Activated CD8-positive, alpha-beta T cell treated with anti-CD3 and anti-CD28 coated beads for 36 hours (primary cell): ENCODE measurements at places on chromosomes 6 and 20.
A peak's percentile ranks its signal among the peaks of the same experiment; 100 is the strongest.

- DNase-seq: peak; percentile 88
Observed at GRCh38 chr20:34515484-34516246, 557 bp upstream of the DYNLRB1 start.

- no peak for DNase-seq
Observed at GRCh38 chr6:39685938-39686337, 39.3 kb downstream of the KIF6 start.

DNA sequence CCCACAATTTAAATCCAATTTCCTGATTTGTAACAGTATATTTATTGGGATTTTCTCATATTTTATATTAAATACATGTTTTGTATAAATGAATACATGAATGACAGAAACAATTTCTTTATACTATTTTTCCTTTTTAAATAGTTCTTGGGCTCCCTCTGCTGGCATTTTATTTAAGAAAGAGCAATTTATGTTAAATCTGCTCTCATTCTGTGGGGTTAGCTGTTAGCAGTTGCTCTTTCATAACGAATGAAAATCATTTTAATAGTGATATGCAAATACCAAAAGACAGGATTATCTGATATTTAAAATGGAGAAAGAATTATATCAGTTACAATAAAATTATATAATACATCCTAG lies 118.3 kb downstream of the RALGAPA2 start:
- DNase-seq: no peak

DNA sequence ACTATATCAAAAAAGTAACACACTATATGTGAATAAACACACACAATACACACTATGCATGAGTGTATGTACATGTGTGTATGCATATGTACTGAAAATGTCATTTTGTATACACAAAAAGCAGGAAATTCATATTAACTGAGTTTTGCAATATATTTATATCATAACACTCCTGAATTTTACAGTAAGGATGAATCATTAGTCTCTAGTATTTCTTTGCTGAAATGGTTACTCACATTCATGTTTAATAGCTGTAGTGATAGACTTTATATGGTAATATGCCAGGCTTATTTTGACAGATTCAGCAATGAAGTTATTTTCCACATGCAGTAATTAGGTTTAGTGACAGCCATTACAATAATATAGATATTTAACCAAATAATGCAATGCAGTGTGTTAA lies 1216.2 kb upstream of the CITED2 start:
- no peak for DNase-seq

DNA sequence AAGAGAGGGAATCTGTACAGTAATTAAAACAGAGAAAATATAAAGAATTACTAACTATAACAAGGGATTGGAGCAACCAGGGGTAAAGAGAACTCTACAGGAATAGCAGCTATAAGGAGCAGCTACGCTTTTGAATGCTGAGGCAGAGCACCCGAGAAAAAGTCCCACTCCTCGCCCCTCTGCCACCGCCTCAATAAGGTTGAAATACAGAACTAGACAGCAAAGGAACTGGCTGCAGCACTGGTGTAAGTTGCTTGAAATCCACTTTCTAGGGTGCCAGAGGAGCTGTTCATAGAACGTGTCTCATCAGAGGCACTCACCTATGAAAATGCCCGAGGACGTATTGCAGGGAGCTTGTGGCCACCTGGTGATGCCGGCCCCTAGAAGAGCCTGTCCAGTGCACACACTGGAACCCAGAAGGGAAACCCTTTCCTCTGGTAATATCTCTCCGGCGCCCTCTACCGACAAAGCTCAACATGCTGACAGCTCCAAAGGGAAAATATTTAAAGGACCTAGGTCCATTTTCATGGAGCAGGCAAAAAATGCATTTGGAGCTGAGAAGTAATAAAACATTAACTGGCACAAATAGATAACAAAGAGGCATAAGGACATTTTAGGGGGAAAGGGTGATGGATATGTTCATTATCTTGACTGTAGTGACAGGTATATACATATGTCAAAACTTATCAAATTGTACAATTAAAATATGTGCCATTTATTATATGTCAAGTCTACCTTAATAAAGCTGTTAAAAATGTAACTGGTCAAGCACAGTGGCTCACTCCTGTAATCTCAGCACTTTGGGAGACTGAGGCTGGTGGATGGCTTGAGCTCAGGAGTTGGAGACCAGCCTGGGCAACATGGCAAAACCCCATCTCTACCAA lies 137.4 kb upstream of the HDAC2 start:
- peak; percentile 57 for DNase-seq

DNA sequence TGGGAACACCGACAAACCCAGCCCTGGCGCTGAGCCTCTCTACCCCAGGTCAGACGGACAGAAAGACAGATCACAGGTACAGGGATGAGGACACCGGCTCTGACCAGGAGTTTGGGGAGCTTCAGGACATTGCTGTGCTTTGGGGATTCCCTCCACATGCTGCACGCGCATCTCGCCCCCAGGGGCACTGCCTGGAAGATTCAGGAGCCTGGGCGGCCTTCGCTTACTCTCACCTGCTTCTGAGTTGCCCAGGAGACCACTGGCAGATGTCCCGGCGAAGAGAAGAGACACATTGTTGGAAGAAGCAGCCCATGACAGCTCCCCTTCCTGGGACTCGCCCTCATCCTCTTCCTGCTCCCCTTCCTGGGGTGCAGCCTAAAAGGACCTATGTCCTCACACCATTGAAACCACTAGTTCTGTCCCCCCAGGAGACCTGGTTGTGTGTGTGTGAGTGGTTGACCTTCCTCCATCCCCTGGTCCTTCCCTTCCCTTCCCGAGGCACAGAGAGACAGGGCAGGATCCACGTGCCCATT lies 15.3 kb downstream of the VEGFA start:
- DNase-seq: no peak

- peak; percentile 9 for DNase-seq
Observed at GRCh38 chr20:15895560-15896084, 677.6 kb downstream of the KIF16B start.

DNA sequence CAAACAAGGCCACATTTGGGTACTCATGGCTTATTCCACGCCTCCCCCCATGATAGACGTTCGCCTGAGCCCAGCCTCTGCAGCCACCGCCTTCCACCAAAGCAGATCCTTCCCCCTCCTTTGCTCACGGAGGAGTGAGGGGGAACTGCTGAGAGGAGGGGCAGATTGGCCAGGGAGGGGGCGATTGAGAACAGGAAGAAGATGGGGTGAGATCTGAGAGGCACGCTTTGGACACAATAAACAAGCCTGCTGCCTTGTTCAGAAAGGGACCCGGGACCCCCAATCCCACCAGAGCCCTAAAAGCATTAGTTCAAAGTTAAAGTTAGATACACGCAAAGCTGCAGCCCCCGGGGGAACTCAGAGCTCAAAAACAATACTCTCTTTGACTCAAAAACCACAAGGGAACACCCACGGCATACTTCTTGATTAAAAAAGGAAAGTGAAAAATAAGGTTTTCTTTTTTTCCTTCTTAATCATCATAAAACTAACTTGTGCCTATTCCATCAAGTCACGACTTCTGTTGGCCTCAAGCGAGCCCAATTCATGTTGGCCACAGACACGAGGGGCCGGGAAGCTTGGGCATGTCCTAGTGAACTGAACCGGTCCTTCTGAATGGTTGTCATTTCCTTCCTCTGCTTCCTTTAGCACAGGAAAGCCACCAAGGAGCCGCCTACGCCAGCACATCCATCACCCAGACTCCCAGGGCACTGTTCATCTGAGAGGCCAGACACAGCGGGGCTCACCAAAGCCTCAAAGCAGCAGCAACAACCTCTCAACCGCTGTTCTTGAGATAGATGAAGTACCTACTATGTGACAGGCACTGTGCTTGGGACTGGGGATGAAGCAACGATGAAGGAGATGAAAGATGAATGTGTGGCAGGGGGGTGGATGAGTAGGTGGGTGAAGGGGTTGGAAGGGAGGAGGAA lies 44.7 kb downstream of the NFATC2 start:
- peak; percentile 86 for DNase-seq

DNA sequence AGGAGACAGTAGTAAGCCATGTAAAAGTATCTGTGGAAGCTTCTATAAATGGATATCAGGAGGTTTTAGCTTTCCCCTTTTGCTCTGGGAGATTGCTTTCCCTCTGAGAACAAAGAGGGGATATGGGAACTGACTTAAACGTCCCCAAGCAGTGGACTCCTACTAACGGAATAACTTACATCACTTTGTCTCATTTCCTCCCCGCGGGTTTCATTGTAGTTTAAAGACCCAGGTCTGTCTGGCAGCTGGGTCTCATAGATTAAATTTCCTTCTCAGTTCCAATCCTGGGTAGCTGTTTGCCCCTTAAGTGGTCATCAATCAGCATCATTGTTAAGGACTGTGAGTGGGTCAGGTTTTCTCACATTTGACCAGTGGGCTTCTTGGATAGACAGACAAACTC lies 68.7 kb downstream of the PLAGL1 start:
- DNase-seq: no peak

DNA sequence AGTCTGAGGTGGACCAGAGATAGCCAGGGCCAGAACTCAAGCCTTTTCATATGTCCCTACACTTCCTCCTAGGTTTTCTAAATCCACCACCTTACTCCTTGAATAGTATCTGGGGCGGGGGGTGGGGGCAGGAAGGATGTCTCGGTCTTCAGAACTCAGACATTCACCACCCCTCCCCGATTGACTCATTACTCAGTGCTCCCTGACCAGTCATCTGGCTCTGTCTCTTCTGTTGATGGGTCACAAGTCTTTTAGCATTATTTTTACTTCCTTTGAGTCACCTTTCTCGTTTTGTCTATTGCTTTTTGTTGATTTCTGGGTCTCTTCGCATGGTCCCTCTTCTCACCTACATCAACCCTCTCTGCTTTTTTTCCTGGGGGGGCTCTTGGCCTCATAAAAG lies 23.3 kb downstream of the NOX3 start:
- no peak for DNase-seq

GRCh38 chr6:49522710-49523593 lies 23.2 kb downstream of the GLYATL3 start:
- no peak for DNase-seq

- DNase-seq: no peak
Observed at GRCh38 chr20:12627485-12627884, 381.3 kb upstream of the SPTLC3 start.

DNA sequence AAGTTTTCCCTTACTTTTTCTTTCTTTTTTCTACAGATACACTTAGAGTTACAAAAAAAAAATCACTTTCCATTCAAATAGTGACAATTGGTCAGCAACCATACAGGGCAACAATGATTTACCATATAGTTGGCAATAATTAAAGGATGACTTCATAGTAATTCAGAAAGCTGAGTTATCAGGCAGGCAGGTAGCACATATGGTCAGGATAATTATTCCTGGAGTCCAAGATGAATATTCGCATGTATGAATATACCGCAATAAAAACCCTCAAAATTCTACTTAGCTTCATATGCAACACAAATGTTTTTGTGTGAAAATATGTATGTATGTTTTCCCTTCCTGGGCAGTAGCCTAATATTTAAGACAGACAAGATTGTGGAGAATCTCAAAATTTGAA lies 34.5 kb downstream of the COL19A1 start:
- no peak for DNase-seq

DNA sequence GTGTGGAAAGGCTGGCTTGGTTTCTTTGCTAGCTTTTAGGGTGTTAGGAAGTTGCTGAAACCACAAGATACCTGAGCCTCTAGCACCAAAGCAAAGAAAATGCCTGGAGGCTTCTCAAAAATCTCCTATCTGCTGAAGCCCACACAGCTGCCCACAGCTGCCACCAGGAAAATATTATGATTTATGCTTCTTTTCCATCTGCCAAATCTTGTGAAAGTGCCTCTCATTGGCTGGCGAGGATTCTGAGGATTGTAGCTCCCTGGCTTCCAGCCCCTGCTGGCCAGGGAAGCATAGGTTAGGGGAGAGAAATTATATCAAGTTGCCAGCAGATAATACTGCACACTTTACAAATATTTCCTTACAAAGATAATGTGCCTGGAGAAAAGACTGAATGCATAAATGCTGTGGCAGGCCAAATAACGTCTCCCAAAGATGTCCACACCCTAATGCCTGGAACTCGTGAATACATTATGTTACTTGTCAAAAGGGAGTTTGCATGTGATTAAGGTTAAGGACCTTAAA lies 98.4 kb downstream of the MRPL14 start:
- no peak for DNase-seq

- no peak for DNase-seq
Observed at GRCh38 chr6:126054258-126054702, 67.9 kb downstream of the TRMT11 start.
